IPS DF 6.9 (cell line): ENCODE measurements at places on chromosomes 4 and X.

DNA sequence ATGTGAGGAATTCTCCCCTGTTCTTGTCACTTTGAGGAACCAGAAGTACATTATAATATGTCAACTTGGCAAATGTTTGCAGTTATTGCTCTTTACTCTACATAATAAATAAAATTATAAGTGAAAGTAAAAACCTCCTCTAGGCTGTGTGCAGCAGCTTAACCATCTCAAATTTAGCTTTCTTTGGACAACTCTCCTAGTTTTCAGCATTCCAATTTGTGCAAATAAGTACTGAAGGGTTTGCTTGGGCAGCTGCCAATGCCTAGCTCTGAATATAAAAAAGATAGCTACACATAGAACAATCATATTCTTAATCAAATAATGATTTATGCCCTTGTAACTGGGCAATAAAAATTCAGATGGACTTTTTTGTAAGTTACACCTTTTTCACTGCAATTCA is 82.5 kb downstream of the GASK1B start:
- no peak for DNase-seq

DNA sequence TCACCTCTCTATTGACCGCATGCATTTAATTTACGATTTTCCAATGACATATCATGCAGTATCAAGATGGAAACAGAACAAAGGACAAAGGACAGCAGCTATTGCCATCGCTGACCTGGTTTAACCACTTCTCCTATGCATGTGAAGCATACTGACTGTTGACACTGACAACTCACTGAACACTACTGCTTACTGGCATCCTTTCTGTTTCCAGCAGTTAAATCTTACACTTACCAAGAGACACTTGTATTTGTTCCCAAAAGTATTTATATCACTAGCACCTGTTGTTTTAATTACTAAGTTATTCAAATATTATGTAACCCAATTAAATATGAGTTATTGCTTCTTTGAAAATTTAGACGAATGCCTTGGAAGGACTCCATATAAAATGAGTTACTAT is 176.7 kb downstream of the PDGFC start:
- DNase-seq = no peak

DNA sequence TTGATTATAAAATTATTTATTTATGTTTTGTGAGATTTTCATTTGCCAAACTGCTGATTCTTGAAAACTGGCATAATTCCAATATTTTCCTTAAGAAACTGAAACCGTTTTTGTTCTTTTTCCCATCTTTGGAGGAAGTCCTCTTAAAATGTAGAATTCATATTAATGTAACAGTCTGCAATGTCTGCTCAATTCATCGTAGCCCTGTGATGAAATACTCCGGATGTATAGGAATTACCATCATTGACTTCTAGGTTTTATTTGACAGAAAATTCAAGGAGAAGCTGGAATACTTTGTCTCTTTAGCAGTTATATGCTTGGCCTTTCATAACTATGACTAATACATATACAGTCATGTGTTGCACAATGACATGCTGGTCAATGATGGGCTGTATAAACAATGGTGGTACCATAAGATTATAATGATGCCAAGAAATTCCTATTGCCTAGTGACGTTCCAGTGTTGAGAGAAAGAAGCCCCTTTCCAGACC is 185.0 kb upstream of the GPRIN3 start:
- no peak for DNase-seq

DNA sequence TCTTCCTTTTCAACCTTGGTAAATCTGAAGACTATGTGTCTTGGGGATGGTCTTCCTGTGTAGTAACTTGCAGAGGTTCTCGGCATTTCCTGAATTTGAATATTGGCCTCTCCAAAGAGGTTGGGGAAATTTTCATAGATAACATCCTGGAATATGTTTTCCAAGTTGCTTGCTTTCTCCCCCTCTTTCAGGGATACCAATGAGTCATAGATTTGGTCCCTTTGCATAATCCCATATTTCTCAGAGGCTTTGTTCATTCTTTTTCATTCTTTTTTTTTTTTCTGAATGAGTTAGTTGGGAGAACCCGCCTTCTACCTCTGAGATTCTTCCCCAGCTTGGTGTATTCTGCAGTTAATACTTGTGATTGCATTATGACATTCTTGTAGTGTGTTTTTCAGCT is 549.2 kb upstream of the AMOT start:
- no peak for DNase-seq

DNA sequence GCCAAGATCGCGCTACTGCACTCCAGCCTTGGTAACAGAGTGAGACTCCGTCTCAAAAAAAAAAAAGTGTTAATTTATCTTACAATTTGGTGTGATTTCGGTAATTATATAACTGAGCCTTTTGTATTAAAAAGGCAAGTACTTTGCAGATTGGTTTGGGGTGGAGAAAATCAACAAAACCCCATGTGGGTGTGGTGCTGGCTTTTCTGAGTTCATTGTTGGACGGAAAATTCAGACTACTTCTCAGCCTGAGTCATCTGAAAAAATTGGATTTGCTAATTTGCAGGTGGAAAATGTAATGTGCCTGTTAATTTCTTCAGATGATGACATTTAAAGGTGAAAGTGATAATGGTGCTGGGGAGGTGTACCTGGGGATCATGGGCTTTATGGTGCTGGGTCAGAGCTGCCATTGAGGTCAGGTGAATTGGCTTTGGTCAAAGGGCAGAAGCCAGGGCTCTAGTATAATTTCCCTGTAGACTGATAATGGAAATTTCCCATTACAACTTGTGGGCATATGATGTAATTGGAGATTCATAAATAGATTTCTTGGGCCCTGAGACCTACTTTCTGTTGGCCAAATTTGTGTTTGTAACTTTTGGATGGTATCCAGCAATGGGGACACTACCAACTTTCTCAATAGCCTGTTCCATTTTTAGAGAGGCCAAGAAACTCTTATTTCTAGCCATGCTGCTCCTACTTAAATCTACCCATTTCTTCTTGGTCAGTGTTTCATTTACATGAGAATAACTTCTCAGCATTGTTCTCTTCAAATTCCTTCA is 74.3 kb upstream of the TEX13D start:
- no peak for DNase-seq

DNA sequence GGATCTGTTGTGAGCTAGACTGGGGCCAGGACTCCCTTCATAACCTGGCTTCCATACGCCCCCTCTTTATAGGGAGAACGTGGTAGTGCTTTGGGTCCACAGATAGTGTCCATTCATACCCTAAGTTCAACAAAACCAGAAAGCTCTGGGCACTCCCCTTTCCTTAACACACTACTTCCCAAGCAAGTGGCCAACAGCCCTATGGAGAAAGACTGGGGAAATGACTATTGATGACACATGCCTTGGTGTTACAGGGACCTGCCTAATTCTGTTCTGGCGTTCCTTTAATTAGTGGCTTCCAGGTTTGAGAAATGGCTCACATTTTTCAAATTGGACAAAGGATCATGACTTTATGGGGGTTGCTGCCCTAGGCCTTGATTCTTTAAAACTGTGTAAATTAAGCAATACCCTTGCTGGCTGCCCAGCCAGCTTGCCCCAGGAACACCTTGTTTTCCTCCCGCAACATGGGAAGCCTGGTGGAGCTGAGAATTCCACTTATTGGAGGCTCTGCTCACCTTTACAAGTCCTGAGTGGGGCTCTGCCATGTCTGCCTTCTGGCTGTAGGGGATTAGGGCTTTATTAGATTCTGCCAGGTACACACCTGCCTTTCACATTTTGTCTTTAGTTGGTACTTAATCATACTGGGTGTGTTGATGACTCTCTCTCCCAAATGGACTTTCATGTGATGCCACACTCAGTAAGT is 61.1 kb downstream of the RGS12 start:
- DNase-seq = no peak

DNA sequence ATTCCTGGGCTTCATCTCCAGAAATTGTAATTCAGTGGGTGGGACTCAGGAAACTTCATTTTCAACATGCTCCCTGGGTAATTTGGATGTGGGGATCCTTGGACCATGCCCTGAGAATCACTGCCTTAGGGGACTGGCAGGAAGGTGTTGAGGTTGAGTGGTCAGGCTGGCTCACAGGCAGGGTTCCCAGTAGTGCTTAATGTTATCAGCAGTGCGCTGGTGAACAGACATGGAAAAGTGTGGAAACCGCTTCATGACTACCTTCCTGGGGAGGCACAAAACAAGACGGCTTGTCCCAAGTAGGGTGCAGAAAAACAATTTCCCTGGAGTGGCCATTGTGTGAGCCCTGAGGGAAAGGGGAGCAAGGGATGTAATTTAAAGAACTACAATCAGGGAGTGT is 31.4 kb downstream of the SUPT20HL1 start:
- DNase-seq = no peak

DNA sequence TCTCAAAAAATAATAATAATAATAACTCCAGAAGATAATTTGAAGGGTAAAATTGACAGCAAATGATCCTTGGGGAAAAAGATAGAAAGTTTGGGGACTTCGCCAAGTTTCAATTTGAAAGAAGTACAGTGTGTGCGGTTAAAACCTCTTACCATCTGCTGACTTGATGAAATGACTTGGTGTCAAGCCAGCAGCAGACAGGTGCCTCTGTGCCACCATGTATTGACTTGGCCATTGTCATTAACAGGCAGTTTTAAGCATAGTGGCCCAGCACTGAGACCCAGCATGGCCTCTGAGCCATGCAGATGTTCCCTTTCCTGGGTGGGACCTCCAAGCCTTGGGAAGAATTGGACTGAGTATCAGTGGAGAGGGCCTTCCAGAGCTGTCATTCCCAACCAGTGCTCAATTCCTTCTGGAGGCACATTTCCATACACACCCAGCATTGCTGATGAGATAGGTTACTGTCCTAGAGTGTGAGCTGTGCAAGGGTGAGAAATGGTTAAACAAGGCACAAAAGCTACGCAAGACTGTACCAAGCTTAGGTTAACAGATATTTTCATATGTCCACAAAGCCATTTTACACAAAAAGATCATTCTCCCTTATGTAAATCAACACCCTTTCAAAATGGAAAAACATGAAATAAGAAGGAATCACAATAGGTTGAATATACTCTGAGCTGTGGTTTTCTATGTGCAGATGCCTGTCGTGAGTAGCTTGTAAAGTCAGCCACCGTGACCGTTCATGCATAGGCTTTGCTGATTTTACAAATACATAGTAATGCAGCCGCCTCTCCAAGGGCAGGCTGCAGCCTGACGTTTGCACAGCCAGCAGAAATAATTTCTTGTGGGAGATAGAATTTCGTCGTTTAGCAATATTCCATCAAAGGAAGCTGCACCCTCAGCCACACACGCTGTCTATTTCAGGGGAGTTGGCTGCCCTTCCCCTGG is 59.4 kb upstream of the FBXW7 start:
- no peak for DNase-seq

DNA sequence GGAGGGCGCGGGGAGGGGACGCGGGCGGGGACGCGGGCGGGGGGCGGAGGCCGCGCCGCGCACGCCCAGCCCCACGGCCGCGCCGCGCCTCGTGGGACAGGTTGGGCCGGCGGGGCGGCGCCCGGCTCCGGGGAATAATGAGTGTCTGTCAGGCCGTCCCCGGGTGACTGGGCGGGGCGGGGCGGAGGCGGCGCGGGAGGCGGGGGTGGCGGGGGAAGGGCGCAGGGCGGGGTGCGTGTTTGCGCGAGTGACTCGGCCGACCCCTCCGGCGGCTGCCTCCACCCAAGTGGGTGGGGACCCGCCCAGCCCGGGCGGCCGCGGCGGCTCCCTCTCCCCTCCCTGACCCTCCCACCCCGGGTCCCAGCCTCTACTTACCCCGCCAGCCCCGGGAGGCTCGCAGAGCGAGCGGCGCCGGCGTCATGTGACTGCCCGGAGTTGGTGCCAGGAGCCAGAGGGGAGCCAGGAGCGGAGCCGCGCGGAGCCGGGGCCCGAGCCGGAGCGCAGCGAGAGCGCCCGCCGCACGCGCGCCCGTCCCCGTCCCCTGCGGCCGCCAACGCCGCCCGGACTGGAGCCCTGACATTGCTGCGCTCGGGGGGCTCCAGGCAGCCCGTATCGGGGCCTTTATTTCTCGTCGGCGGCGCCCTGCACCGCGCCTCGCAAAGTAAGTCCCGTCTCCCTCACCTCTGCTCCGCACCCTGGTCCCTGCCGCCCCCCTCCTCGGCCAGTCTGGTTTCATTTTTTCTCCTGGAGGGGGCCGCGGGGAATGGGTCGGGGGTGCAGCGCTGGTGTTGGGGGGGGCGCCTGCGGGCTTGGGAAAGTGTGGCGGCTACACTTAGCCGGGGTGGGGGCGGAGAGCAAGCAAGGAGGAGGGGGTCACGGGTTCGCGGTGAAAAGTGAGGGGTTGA is at the start of gene KLF3:
Gene KLF3, plus strand, starts transcription at position 399 of the 905 bp plus-strand sequence. CDS start 16,427 bp downstream, outside the sequence.
- no peak for DNase-seq

DNA sequence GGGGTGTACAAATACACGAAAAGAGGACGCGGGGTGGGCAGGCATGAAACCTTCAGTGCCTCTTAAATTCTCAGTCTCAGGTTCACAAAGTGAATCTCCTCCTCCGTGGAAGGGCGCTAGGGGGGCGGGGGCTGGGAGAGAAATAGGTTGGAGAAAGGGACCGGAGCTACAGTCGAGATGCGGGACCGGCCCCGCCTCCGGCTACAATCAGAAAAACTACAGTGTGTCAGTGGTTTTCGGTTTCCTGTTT is 3.4 kb downstream of the MAML3 start:
- no peak for DNase-seq

- DNase-seq = no peak
These were observed 4.4 kb upstream of the MSL3 start for GRCh38 chrX:11753668-11754067.
